ENCODE measurements at places on chromosomes 7 and 10.

DNA sequence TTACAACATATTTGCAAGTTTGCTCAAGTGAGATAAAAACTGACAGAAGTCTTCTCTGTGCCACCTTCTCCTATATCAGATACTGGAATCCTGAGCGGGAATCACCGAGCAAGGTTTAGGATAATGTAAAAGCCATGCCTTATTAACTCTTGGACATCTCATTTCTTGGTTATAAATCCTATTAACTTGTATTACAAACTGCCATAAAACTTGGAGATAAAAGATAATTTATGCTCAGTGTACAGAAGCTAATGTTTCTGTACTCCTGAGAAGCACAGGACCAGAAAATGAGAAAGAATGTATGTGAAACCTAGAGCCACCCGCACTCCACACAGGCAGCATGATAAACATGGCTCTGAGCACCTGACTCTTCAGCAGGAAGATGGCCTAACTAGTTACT, 181.2 kb upstream of the NOBOX start:
- no peak for DNase-seq

- no peak for DNase-seq
These were observed 178.8 kb upstream of the BMPER start for GRCh38 chr7:33726582-33726981.

GRCh38 chr10:100519311-100520051, at the start of gene SEC31B:
TSS of gene SEC31B (minus strand) at chr10:100519861. CDS start at chr10:100516952, 2,909 bp downstream.
- DNase-seq: no peak

- DNase-seq: no peak
These were observed 155.8 kb downstream of the NRF1 start for GRCh38 chr7:129767120-129768015.
